ENCODE measurements at places on chromosomes 6 and 20.

DNA sequence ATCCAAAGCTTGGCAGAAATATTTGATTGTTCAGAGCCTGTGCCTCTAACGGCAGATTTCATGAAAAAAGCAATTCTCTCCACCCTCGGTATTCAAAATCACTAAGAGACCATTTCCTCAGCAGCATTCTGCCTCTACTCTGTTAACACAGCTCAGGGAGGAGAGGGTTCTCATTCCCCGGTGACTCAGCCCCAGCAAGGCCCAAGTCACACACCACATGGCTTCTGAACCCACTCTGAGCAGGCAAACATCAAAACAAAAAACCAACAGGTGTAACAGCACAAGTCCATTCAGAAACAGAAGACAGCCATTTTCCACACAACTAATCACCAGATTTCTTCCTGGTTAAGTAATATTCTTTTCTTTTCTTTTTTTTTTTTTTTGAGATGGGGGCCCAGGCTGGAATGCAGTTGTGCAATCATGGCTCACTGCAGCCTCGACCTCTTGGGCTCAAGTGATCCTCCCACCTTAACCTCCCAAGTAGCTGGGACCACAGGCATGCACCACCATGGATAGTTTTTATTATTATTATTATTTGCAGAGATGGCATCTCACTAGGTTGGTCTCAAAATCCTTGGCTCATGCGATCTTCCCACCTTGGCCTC, 55.4 kb downstream of the GFOD1 start:
- no peak for DNase-seq

DNA sequence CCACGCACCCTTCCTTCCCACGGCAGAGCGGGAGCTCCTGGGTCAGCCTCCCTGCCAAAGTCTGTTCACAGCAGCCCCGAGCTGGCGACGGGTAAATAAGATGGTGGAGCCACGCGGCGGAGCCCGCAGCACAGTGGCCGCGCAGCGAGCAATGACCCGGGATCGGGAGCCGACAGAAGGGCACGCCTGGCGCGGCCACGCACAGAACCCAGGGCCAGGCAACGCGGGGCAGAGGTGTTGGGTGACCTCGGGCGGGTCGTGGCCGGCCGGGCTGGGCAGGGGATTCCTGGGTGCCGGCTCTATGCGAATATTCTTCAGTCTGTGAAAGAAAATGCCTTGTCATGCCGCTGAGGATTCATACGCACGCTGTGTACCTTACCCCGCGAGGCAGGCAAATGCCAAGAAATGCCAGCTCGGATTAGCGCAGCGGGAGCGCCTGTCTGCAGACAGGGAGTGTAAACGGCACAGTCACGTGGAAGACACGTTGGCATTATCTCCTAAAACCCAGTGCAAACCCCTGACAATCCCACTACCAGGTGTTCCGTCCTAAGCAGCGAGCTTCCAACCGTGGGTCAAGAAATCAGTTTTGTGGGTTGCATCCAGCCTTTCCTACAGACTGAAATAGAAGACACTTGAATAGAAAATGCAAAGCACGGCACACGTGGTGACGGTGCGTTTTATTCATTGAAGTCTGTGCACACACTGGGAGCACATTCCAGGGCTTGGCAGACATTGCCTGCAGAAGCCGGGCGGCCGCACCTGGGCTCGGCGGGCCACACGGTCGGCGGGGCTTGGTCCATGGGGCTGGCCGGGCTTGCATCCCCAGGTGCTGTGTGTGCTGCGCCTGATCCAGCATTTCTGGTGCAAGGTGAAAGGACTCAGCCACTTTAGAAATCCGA, 18.3 kb downstream of the CHRNA4 start:
- no peak for DNase-seq

- DNase-seq, result no peak
These were observed 126.1 kb downstream of the ARHGAP18 start for GRCh38 chr6:129583866-129584265.

GRCh38 chr6:136087986-136088385, 162.1 kb downstream of the MTFR2 start:
- DNase-seq, result no peak

DNA sequence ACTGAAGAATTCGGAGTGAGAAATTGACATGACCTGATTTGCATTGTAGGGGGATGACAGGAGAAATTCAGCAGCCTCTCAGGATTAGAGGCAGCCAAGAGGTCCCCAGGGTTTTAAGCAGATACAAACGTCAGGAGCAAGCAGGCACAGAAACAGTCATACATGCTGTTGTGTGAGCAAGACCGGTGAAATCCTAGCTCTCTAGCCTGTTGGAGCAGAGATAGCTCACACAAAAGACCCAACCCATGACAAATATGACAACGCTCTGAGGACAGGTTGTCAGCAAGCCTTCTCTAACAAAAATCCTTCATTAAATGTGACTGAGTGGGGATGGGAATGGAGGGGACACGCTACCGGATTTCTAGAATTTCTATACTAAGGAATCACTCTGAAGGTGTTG, 23.0 kb upstream of the AKAP12 start:
- no peak for DNase-seq

DNA sequence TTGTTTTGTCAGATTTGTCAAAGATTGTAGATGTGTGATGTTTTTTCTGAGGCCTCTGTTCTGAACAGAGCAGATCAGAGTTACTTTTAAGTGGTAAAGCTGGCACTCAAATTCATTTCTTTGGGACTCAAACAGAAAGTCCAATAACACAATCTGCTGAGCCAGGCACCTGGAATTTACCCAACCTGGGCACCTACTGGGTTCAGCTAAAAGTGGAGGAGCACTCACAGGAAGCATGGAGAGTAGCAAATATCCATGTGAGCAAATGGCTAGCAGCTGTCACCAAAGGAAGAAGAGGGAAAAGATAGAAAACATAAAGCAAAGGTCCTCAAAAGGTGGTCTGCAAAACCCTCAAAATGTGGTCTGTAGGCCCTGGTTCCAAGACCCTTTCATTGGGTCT, 116.8 kb downstream of the FIG4 start:
- DNase-seq, result no peak

GRCh38 chr6:101069191-101069795, 188.2 kb upstream of the ASCC3 start:
- DNase-seq, result no peak

DNA sequence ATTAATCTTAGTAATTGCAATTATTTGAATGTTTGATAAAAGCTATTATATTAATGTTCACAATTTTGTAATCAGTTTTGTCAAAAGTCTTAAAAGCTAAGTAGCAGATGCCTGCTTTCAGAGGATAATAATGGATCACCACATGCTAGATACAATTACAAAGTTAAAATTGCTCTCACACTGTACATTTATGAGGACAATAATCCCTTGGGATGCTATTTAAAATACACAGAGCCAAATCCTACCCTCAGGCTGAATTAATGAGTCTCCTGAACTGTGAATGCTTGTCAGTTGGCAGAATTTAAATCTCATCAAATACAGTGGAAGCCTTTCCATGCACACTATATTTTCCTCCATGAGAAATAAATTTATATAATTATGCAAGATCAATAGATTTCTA, 153.3 kb upstream of the SYNCRIP start:
- no peak for DNase-seq

DNA sequence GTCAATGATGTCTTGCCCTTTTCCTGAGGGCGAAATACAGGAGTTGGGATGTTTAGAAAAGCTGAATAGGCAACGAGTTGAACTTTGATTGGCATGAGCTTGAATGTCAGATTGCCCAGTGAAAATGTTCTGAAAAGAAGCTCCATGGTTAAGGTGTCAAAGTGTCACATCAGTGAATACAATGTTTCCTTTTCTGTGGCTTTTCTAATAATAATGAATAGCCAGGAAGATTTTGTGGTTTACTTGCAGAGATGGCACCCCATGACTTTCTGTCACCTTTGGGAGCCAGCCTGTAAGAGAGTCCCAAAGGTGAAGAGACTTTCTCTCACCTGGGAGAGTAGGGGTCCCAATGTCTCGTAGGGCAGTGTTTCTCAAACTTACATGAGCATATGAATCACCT, 119.2 kb downstream of the KCNQ5 start:
- DNase-seq, result no peak

DNA sequence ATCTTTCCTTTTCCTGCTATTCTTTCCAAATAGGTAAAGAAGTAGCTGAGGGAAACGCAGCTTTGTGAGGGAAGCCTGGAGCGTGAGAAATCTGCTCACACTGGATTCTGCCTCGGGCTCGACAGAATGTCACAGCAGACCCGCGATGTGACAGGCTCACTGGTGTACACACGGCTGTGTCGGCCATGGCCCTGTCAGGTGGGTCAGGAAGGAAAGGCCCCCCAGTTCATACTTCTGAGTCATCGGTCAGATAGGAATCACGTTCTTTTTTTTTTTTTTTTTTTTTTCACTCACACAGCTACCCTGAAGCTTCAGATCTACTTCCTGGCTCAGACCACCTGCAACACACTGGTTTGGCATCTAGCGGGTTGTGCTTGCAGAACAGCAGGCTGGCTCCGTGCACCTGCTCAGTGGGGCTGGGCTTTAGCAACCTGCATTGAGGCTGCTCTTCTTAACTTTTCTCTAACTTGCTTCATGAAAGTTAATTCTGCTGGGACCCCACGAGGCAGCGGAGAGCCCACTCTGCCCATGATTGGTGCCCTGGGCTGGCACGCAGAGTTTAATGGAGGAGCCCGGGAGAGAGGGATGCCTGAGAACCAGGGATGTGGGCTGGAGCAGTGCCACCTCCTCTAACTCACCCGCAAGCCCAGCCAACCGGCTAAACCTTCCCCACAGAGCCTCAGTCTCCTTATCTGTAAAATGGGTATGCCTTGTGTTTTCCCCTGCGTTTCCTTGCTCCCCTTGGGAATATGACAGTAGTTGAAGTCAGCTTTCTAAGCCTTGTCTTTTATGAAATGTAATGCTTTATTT, 61.5 kb upstream of the FNDC1 start:
- DNase-seq, result no peak

DNA sequence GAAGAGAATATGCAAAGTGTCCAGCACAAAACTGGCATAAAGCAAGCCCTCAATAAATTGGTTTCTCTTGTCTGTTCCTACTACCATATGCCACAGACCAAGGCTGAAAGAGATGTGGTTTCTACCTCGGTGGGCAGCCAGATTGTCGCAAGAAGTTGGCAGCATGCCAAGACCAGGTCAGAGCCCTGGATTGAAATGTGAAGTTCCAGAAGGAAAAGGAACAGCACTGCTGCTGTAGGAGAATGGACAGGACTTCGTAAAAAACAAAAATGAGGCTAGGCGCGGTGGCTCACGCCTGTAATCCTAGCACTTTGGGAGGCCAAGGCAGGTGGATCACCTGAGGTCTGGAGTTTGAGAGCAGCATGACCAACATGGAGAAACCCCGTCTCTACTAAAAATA, 22.1 kb downstream of the MRPL14 start:
- DNase-seq, result no peak

GRCh38 chr6:51105357-51105756, 286.7 kb downstream of the TFAP2B start:
- no peak for DNase-seq

- DNase-seq, result no peak
These were observed 28.2 kb downstream of the GPR63 start for GRCh38 chr6:96809119-96809518.

DNA sequence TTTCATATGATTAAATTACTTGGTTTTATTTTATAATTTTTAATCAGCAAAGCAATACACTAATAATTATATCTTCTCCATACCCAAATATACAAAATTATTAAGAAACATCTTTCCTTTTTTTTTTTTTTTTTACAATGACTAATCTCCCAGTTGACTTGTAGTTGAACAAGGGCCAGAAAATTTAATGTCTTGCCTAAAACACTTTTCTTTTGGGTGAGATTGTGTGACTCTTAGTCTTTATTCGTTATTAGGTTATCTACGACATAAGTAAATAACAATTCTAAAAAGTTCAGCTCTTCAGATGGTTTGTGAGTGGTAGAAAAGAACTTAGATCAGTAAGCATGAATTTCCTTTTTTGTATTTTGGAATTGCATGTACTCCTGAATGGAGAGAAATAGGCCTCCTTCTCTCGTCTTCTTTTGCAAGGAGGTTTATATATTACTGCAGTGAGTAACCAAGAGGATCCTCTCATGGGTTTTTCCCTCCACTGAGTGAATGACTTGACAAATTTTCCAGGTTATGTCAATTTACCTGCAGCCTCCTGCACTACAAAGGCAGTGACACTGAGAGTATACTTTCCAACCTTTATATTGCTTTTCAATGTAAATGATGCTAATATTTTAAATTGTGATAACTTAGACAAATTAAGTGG, 364.5 kb upstream of the CITED2 start:
- DNase-seq, result no peak

DNA sequence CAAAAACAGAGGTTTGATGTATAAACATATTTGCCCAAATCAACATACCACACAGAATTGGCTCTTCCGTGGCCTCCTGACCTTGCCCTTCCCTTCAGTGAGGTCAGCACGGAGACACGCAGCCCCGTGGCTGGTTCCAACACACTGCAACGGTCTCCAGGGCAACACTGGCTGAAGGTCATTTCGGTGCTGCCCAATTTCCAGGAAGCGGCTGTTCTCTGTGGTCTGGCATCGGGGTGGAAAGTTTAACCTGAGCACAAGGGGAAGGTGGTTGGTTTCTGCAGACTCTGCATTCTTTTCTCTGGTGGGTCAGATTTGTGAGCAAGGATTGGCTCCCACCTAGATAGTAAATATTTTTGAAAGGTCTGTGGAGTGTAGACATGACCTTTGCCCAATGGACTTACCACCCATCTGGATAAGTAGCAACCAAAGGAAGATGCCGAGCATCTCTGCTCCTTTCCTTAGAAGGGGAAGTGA, 177.6 kb upstream of the PHACTR1 start:
- DNase-seq, result no peak

DNA sequence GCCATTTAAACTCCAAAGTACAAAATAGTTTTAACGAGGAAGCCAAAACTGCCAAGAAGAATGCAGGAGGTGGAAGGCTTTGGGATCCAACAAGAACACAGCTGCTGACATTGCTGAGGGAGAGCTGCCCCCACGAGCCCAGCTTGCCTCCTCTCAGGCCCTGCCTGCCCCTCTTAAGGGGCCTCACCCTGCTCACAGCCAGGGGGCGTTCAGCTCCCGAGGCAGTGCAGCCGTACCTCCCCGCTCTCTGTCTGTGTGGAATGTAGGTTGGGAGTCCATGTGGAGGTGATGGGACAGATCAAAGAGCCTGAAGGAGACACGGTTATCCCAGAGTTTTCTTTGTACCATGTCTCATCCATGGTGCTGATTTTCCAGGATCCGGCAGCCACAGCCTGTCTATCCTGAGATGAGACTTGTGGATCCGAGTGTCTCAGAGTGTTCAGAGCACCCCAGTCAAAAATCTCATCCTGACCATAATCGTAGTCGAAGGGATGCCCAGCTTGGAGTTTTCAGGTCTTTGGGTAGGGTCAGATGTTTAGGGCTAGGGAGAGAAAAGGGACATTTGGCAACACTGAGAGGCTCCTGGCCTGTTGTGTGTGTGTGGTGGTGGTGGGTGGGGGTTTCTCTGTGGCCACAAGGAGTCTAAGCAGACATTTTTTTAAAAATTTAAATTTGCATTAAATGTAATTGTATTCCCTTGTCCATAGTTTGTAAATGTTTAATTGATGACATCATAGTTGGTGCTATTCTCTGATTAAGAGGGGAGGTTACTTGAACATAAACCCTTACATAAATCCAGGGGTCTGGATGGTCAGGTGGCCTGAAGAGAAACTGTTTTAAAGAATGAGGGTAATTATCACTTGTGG, 111.4 kb upstream of the CLDN20 start:
- DNase-seq, result no peak

GRCh38 chr20:46195264-46196036, 77.3 kb downstream of the CD40 start:
- DNase-seq, result no peak
